Activated CD4-positive, alpha-beta T cell treated with anti-CD3 and anti-CD28 coated beads for 36 hours (primary cell): ENCODE measurements at places on chromosomes 2 and 18. TPM values are rescaled to one million over a fixed set of nuclear protein-coding genes. Genes with fewer than 3 reads are reported as not detected.

The CLEC4F gene
- total RNA-seq, result not detected

The NT5DC4 gene
- total RNA-seq, result not detected

The HAT1 gene
- 88.5 TPM for total RNA-seq

The EMILIN1 gene
- 0.40 TPM for total RNA-seq

The PDE6D gene
- total RNA-seq, result 31.1 TPM

The TCF7L1 gene
- total RNA-seq, result 0.07 TPM

The RPRM gene
- not detected for total RNA-seq

The BMP10 gene
- not detected for total RNA-seq

The TEX44 gene
- total RNA-seq, result not detected

The PFN4 gene
- total RNA-seq, result not detected

The FARSB gene
- total RNA-seq, result 56.3 TPM

The DSG3 gene
- not detected for total RNA-seq

The DYNAP gene
- total RNA-seq, result not detected

The PPP1R1C gene
- total RNA-seq, result not detected

The DPYSL5 gene
- 0.07 TPM for total RNA-seq

The POTEC gene
- not detected for total RNA-seq

The GPR55 gene
- 3.6 TPM for total RNA-seq

The C2orf66 gene
- total RNA-seq, result 0.09 TPM
